ENCODE measurements at places on chromosomes 12 and 14.
A peak's percentile ranks its signal among the peaks of the same experiment; 100 is the strongest.

- no peak for DNase-seq
Measured at GRCh38 chr14:59107819-59108218, 80.6 kb upstream of the DAAM1 start.

DNA sequence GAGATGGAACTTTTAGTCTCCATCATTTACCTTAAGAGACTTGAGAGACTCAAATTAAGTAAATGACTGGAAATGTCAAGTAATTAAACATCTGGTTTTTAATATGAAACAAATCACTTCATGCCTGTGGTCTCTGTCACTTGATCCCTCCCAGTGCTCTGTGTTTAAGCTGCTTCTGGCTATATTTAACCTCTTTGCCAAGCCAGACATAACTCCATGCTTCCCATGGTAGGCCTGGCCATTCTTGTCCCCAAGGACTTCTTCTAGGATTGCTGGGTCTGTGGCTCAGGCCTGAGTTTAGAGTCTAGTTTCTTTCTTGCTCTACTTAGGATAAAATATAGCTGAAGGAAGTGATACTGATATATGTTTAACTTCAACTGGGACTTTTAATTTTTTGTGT, 1013.6 kb downstream of the FLRT2 start:
- no peak for DNase-seq

DNA sequence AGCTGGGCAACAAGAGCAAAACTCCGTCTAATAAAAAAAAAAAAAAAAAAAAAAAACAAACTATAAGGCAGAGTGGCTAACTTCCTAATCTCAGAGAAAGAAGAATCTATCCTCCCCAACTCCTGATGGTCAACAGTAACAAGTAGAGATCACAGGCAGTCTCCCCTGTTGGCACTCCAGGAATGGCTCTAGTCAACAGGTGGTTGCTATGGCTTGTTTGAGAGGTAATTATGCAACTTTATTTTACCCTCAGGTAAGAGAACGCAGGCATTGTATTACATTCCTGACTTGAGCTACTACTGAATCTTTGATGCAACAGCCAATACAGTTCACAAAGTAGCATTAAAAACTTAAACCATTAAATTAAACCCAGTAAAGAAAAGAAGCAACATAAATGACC, 180.3 kb downstream of the DICER1 start:
- DNase-seq: no peak

- DNase-seq: no peak
Measured at GRCh38 chr12:41604830-41605229, 416.7 kb downstream of the PDZRN4 start.

DNA sequence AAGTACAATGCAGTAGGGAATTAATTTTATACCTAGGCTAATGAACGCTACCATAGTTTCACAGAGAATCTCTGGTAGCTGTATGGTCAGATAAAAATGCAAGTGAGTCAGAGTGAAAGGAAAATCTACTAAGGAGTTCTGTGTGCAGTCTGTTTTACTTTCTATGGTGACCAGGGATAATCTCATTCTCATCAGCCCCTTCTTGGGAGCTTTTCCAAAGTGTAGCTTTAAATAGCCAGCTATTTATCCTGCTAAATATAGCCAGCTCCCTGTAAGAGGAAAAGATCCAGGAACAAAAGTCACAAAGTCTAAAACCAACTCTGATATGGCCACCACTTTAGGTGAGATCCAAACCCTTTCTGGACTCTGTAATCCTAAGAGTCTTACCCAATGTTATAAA, 75.5 kb downstream of the TMEM116 start:
- no peak for DNase-seq

GRCh38 chr12:81779216-81779615, 20.1 kb upstream of the PPFIA2 start:
- no peak for DNase-seq

DNA sequence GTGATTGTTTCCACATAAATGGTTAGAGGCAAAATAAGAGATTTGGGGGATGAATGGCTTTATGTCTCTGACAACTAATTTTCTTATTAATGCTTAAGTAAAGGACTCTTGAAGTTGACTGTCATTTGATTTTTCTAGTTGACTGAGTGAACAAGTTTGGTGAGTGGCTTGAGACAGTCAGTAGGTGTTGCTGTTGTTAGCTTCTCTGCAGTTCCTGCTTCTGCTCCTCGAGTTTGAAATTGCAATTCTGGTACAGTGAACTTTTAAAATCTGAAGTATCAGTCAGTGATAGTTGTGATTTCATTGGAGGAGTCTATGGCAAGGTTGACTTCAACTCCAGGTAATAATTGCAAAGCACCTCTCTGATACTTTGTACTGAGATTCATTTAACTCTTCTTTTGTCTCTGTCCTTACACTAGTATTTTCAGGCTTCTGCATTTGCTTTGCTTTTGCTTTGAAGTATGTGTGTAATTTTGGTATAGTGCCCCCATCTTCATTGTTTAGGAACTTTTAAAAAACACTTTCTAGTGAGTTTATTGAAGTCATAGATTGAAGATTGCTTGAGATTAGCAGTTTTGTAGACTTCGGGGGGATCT, 415.5 kb downstream of the PCNX1 start:
- peak; percentile 8 for DNase-seq

GRCh38 chr12:94872671-94872970, 130.9 kb downstream of the NDUFA12 start:
- DNase-seq: no peak
